ENCODE measurements at places on chromosomes 1 and 21. TPM values are rescaled to one million over a fixed set of nuclear protein-coding genes. Genes with fewer than 3 reads are reported as not detected.

Gene PADI1
- not detected for total RNA-seq

Gene MATN1
- total RNA-seq, result not detected

Gene AMIGO1
- 2.4 TPM for total RNA-seq

Gene RGS8
- total RNA-seq, result not detected

Gene SLC45A3
- total RNA-seq, result 8.3 TPM

Gene ESRRG
- not detected for total RNA-seq

Gene SERPINC1
- not detected for total RNA-seq

Gene SPRR2A
- not detected for total RNA-seq

Gene POU3F1
- not detected for total RNA-seq

Gene DTL
- total RNA-seq, result 24.5 TPM

Data from pulmonary artery endothelial cell (primary cell).